ENCODE measurements at places on chromosomes 13 and 19. TPM values are rescaled to one million over a fixed set of nuclear protein-coding genes. Genes with fewer than 3 reads are reported as not detected.

WDR88 gene
- not detected for total RNA-seq

CRYL1 gene
- 1.9 TPM for total RNA-seq

GRIK5 gene
- 42.9 TPM for total RNA-seq

SNRPA gene
- total RNA-seq = 201 TPM

KLK15 gene
- not detected for total RNA-seq

DNA sequence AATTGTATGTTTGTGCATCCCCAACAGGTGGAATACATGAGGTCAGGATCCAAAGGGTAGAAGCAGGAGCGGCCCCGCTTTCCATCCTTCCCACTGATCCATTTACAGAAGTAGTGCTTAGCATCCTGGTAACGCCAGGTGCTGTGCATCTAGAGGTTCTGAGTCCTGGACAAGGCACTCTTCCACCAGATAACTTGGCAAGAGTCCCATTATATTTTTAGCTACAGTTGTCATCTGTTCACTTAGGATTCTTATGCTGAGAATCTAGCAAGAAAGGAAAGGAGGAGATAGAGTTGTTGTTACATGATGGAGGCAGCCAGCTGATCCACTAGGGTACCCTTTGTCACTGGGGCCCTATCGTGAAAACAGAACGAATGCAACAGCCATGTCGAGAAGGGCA, 389.5 kb upstream of the ZNF507 start:
- DNase-seq = no peak

GRCh38 chr13:28678809-28679208, 19.9 kb downstream of the POMP start:
- DNase-seq = no peak

LRP3 gene
- 33.7 TPM for total RNA-seq

ZNF439 gene
- total RNA-seq = not detected

GARIN5A gene
- total RNA-seq = 9.1 TPM

ZNF560 gene
- not detected for total RNA-seq

- no peak for DNase-seq
These were observed 1077.7 kb upstream of the SLC10A2 start for GRCh38 chr13:104143760-104144416.

All from H1 (cell line).